Activated CD4-positive, alpha-beta T cell treated with anti-CD3 and anti-CD28 coated beads, Interleukin-2, amount 10 ng/mL, durations not matched to agents 7 days and 5 days (primary cell): ENCODE measurements at places on chromosomes 1 and 21. TPM values are rescaled to one million over a fixed set of nuclear protein-coding genes. Genes with fewer than 3 reads are reported as not detected.

- peak; percentile 48 for DNase-seq
These were observed 8.1 kb downstream of the LRRC53 start for GRCh38 chr1:74504125-74504932.

GRCh38 chr1:116874733-116875249 lies 34.9 kb upstream of the PTGFRN start:
- no peak for DNase-seq

The ANGPTL7 gene
- not detected for total RNA-seq

The TSPAN2 gene
- 3.5 TPM for total RNA-seq

The SASS6 gene
- 17.1 TPM for total RNA-seq

The MX1 gene
- 722 TPM for total RNA-seq

The DENND2C gene
- total RNA-seq = 0.12 TPM

The TNFRSF14 gene
- 192 TPM for total RNA-seq
